ENCODE measurements at places on chromosomes 13 and 19.

GRCh38 chr19:19146865-19147264 is 8.6 kb upstream of the TMEM161A start:
- no peak for DNase-seq

GRCh38 chr19:11047866-11048265 is 41.4 kb upstream of the LDLR start:
- DNase-seq, result no peak

DNA sequence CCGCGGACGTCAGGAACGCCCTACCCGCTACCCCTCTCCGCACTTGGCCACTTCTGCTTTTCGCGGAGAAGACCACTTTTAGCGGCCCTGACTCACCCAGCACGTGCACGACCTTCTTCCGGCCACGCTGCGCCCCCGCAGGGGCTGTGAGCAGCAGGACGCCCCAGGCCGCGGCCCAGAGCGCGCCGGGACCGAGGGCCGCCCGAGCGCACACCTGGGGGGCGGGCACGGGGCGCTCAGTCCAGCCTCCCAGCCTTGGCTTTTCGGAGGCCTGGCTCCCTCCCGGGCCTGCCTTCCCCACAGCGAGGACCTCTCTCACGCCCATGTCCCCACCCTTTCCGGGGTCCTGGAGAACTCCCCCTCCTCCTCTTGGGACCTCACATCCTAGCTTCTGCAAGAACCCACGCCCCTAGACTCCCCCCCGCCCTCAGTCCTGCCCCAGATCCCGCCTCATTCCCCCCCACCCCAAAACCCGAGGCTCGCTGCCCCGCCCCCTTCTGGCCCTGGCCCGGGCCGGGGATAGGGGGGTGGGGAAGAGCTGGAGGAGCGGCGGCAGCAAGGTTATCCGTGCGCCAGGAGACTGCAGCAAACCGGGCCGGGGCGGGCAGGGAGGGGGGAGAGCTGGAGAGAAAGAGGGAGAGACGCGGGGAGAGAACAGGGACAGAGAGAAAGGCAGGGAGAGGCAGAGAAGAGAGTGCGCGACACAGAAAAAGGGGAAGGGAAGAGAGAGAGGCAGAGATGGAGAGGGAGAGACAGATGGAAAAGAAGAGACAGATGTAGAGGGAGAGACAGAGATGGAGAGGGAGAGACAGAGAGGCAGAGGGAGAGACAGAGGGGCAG is 11.5 kb downstream of the TM6SF2 start:
- no peak for DNase-seq

DNA sequence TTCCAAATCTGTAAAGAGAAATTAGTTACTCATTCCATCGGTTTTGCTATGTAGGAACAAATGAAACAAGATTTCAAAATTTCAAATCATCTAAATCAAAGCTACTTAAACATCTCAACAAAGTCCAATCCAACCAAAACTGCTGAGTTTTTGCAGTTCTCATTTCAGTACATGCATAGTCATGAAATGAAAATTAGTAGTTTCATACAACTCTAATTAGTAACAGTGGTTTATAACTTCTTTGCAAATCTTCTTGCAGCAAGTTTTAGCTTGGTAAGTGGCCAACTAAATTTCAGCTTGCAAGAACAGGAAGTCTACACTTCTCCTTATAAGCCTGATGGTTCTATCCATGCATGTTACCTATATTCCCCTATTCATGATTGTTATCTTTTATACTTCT is 75.6 kb downstream of the SPRY2 start:
- DNase-seq, result no peak

GRCh38 chr13:113639616-113640262 is 18.3 kb downstream of the ATP4B start:
- DNase-seq, result peak; percentile 30

DNA sequence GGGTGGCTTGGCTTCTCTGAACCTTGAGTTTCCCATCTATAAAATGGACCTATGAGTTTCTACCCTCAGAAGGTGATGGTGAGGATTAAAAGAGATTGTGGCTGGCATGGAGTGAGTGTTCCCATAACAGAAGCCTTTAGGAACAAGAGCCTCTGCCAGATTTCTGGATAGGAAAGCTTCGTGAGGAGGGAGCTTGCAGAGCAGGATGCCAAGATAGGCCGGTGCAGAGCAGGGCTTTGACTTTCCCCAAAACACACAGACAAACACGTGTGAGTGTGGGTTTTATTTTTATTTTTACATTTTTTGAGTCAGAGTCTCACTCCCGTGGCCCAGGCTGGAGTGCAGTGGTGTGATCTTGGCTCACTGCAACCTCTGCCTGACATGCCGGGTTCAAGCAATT is 3.7 kb upstream of the CNN1 start:
- DNase-seq, result no peak

DNA sequence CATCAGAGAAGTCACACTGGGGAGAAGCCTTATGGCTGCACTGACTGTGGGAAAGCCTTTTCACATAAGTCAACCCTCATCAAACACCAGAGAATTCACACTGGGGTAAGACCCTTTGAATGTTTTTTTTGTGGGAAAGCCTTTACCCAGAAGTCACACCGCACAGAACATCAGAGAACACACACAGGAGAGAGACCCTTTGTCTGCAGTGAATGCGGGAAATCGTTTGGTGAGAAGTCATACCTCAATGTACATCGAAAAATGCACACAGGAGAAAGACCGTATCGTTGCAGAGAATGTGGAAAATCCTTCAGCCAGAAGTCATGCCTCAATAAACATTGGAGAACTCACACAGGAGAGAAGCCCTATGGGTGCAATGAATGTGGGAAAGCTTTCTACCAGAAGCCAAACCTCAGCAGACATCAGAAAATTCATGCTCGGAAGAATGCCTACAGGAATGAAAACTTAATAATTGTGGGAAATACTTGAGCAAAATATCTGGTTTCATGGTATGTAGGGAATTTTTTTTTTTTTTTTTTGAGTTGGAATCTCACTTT is 30.7 kb downstream of the ZNF793 start:
- DNase-seq, result no peak

- no peak for DNase-seq
Measured at GRCh38 chr19:39199025-39199424, 2.3 kb downstream of the NCCRP1 start.

- no peak for DNase-seq
Measured at GRCh38 chr13:42106998-42107397, 58.5 kb downstream of the DGKH start.

- DNase-seq, result no peak
Measured at GRCh38 chr13:76656500-76656899, 229.7 kb downstream of the KCTD12 start.

DNA sequence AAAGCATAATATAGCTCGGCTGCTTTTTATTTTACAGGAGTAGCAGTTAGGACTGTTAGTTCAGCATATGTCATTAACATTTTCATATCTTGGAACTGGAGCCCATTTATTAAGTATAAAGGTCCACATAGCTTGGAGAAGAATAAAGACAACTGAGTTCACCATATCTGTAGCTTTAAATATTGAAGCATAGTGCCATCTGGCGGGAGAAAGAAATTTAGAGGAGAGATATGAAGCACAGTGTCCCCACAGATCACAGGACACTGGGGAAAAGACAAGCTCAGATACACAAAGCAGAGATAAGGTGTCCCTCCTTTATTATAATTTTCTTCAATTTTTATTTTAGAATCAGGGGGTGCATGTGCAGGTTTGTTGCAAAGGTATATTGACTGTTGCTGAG is 104.7 kb upstream of the FREM2 start:
- no peak for DNase-seq

GRCh38 chr19:34678421-34678820 is 943 bp downstream of the ZNF302 start:
- DNase-seq, result no peak

GRCh38 chr13:55613429-55614187 is 1527.1 kb upstream of the PRR20A start:
- DNase-seq, result no peak

- peak; percentile 20 for DNase-seq
Measured at GRCh38 chr19:33558151-33558550, 36.6 kb upstream of the PEPD start.

- peak; percentile 89 for DNase-seq
Measured at GRCh38 chr19:39390451-39390750, 505 bp downstream of the PAF1 start.

- DNase-seq, result no peak
Measured at GRCh38 chr19:58406818-58407657, 1.4 kb upstream of the ZNF584 start.

- DNase-seq, result no peak
Measured at GRCh38 chr13:108700422-108701170, 71.2 kb downstream of the MYO16 start.

GRCh38 chr19:35888398-35888797 is 11.9 kb downstream of the NFKBID start:
- no peak for DNase-seq

DNA sequence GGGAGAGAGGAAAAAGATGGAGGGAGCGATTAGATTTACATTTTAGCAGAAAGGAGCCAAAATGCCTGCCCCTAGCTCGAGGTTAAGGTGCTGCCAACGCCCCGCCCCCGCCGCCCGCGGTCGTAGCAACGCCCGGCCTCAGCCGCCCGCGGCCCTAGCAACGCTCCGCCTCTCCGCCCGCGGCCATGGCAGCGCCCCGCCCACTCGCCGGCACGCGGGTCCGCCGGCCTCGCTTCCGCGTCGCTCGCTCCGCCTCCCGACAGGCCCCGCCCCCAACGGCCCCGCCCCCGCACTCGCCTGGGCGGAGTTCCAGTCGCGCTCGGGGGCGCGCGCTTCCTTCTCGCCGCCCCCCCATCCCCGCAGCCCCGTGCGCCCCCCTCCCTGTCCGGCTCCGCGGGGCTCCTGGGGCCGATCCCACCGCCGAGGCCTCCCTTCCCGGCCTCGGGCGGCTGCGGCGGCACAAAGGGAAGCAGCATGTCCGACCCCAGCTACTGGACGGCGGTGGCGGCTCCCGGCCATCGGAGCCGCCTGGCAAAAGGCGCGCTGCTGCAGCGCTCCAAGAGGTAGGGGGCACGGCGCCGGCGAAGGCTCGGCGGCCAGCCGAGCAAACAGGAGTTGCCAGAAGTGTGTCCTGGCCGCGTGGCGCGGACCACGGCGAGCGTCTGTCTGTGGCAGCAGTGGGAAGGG is 20.3 kb downstream of the MAST3 start:
- DNase-seq, result peak; percentile 52

DNA sequence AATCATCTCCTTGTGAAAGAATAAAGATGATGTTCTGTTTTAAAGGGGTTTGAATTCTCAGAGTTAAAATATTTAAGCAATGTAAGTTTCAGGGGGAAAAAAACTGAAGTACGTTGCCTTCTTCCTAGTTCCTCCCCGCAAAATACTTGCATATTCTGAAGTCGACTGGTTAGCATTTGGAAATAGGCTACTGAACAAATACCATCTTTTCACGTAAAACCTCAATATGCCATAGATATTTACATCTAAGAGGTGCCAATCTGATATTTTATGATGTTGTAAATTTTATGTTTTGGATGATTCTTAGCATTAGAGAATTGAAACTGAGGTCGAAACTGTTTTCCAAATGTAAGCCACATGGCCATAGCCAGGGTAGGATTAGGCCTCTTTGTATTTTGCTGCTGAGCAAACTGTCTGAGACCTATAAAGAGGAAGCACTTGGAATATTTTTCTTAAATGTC is 138.3 kb downstream of the FLT1 start:
- DNase-seq, result no peak

- no peak for DNase-seq
Measured at GRCh38 chr13:62299988-62300387, 884.3 kb upstream of the PCDH20 start.

GRCh38 chr19:50477751-50478515 is 1.3 kb upstream of the GARIN5A start:
- DNase-seq, result no peak

DNA sequence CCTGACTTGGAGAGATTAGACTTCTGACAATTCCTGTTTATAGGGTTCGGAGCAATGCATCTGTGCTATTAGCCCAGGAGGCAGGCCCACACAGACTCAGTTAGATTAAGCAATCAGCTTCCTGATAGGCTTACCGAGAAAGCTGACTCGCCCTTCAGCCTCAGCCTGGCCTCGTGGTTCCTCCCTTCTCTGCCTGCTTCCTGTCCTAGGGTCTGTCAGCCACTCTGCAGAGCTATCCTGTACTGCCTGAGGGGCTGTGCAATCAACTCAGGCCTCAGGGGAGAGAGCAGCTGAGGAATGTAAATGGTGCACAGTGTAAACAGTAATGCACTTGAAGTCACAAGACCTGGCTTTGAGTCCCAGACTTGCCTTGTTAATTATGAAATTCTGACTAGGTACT is 30.7 kb downstream of the HTR2A start:
- DNase-seq, result no peak

DNA sequence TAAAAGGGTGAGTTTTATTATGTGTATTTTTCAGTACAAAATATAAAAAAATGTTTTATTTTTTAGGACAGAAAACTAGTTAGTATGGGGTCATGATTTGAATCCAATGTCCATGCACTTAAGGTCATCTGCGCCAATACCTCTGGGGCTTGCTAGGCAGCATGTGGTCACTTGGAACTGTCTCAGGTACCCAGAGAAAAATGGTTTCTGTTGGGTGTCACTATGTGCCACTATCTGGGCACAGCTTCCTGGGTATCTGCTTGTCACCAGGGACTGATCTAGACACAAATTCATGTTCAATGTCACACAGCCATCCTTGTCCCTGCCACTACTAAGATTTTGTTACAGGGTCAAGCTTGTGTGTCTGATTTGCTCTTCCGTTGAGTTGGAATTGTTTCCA is 100.4 kb downstream of the RGCC start:
- DNase-seq, result no peak

GRCh38 chr13:94163535-94163934 is 315.9 kb downstream of the DCT start:
- no peak for DNase-seq

GRCh38 chr19:13007292-13008045 is 12.2 kb downstream of the NFIX start:
- peak; percentile 90 for DNase-seq

DNA sequence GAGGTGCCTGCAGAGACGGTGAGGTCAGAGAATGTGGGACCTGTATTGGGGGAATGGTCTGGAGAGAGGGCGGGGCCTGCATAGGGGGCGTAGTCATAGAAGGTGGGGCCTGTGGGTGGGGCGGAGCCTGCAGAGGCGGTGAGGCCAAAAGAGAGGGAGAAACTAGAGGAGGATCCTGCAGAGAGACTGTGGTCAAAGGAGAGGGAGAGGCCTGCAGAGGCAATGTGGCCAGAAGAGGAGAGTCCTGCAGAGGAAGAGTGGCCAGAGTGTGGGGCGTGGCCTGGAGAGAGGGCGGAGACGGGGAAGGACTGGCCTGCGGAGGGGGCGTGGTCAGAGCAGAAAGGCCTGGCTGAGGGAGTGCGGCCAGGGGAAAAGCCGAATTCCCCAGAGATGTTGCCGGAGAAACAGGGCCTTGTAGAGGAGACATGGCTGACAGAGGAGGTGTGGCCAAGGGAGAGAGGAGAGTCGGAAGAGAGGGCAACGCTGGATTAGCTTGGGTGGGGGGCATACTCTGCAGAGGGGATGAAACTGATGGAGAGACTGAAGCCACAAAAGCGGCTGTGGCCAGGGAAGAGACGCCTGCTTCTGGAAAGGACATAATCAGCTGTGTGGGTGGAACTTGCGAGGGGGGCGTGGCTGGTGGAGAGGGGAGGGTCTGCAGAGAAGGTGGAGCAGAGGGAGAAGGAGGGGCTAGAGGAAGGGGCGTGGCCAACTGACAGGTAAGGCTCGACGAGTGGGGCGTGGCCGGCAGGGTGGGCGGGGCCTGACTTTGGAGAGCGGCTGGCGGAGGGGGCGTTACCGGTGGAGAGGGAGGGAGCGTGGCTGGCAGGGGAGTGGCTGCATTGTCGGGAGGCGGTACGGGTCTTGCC is 2.5 kb downstream of the PRR36 start:
- peak; percentile 93 for DNase-seq
